ENCODE measurements at places on chromosomes 1 and 21.

GRCh38 chr1:150261367-150261766 is 3.8 kb downstream of the CA14 start:
- DNase-seq, result no peak

DNA sequence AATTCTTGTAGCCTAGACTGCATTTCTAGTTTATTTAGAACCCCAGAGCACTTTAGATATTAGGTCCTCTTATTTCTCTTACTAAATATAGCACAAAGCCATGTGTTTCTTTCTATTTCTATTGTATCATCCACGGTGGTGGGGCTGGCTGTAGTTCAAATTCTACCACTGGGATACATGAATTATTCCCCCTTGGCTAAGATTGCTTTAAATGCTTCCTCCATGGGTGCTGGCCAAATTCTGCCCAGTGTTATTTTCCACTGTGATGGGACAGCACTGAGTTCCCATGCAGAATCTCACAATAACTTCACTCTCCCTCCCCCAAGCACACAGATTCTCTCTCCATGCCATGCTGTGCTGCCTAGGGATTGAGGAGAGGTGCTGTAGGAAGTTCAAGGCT is 41.5 kb upstream of the GBP6 start:
- no peak for DNase-seq

- peak; percentile 84 for DNase-seq
Measured at GRCh38 chr1:1540090-1540817, at the start of gene TMEM240. TMEM240 (minus strand) TSS chr1:1540624; CDS start chr1:1540346, 278 bp downstream.

DNA sequence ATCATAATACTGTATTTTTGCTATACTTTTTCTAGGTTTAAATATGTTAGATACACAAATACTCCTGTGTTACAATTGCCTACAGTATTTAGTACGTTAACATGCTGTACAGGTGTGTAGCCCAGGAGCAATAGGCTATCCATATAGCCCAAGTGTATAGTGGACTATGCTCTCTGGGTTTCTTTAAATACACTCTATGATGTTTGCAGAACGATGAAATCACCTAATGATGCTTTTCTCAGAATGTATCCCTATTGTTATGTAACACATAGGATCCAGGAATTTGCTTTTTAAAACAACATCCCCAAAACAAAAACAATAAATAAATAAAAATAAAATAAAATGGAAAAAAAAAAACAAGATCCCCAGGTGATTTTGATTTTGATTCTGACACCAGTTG is 18.1 kb upstream of the RBM15 start:
- no peak for DNase-seq

GRCh38 chr1:145858901-145859490 is at the start of gene PIAS3:
PIAS3 (minus strand) TSS chr1:145859081; CDS start chr1:145858990, 91 bp downstream.
- peak; percentile 77 for DNase-seq

DNA sequence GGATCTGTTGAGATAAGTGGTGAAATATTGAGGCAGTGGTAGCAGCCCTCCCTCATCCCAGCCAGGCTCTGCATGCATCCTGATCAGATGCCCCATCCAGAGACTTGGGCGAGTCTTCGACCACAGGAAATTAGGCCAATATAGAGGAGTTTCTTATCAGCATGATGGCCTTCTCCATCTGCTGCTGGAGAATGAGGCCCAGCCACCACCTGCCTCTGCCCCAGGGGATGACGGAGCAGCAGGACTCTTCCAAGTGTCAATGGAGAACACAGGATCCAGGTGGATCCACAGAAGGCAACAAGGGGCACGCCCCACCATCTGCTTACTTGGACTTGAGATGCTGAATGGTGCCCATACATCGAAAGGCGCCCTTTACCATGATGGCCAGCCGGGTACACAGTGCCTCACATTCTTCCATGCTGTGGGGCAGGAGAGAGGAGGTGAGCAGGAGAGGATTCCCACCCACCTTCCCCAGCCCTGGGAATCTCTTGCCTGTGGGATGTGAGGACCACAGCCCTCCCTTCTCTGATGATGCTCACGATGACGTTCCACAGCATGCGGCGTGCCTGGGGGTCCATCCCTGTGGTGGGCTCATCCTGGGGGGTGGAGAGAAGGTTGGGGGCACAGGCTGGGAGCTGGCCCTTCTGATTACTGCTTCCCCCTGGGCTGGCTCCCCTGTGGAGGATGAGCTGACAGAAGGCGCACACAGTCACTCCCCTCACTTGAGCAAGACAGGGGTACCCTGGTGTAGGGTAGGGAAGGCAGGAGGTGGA is 91.5 kb upstream of the GCLM start:
- DNase-seq, result no peak

DNA sequence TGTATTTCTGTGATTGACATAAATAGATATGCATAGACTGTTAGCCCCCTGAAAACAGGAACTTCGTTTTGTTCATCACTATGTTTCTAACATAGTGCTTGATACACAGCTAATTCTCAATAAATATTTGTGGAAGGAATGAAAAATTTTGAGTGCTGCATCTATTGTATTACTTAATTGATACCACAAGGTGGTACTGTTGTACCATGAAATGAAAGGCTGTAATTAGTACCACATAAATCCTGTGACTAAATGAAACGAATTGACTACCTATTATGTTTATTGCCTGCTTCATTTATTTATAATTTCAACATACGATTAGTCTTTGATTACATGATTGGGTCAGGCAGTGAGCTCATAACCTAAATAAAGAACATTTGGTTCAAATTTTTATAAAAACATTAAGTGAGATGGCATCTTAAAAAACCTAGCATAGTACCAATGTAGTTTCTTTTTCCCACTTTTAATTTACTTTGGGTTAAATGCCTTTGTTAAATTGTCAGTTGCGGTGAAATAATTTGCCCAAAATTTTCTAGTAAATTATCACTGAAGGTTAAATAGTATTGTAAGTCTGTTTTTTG is 15.0 kb upstream of the TGFB2 start:
- no peak for DNase-seq

DNA sequence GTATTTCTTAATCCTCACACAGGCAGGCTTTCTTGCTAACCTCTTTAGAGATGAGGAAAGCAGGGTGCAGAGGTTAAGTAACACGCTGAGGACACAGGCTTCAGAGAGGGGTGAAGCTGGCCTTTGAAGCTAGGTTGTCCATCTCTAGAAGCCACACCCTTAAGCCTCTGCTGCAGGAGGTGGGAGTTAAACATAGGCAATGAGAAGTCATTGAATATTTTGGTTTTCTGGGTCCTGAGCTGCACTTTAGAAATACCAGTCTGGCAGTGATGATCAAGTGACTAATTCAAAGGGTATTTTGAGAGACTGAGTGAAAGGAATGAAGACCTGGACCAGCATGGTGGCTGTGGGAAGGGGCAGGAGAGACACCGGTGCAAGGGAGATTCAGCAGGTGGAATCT is 9.9 kb downstream of the KCNJ15 start:
- no peak for DNase-seq

DNA sequence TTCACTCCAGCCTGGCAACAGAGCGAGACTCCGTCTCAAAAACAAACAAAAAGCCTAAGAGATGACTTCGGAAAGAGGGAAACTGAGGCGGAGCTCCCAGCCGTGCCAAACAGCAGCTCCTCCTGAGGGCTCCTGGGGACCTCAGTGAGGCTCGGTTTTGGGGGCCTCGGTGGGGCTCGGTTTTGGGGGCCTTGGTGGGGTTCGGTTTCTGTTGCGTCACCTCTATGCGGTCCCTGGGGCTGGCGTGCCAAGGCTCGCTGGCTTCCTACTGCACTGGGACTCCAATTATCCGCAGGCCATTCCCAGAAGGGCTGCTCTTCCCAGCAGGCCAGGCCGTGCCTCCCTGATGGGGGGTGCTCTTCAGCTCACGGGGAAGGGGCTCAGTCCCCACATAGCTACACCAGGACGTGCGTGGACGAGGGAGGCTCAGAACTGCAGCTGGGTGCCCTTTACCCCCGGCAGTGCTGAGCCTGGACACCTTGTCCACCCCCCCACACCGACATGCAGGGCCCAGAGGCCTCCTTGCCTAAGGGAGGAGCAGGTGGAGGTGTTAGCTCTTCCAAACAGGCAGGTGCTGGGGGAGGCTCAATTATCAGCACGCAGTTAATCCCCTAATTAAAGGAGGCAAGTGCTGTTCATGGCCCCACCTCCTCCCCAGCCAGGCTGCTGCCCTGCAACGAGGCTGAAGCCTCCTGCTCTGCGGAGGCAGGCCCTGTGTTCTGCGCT is 5.1 kb upstream of the C1orf159 start:
- no peak for DNase-seq

DNA sequence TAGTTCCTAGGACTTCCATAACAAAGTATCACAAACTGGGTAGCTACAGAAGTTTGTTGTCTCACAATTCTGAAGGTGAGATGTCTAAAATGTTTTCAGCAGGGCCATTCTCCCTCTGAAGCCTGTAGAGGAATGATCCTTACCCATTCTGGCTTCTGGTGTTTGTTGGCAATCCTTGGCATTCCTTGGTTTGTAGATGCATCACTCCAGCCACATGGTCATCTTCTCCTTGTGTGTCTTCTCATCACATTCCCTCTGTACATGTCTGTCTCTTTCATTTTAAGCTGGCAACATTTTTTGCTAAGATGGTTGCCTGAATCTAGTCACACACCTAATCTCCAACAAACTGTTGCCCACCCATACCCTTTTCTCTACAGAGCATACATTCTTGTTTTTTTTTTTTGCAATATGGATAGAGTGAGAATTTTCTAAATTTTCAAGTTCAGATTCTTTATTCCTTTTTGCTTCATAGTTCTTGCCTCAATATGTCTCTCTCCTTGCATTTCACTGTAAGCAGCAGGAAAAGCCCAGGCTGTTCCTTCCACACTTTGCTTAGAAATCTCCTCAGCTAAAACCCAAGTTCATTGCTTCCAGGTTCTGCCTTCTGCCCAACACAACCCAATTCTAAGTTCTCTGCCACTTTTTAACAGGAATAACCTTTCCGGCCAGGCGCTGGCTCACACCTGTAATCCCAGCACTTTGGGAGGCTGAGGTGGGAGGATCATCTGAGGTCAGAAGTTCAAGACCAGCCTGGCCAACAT is 18.3 kb downstream of the ZBED6 start:
- DNase-seq, result no peak

DNA sequence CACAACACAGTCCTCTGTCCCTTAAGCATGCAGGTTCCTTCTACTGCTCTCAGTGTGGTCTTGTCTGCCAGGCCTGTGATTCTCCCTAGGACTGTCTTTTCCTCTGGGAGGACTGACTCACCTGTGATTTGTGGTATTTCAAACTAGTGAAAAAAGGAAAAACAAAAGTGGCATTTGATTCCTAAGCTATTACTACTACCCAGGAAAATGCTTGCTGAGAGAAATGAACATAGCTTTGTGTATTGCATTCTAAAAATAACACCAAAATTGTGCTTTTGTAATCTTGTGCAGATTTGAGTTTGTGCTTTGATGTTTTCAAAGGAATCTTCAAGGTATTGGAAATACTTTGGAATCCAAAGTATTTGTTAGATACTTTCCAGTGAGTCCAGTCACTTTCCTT is 57.0 kb downstream of the GPR161 start:
- no peak for DNase-seq

- DNase-seq, result no peak
Measured at GRCh38 chr1:186722711-186723309, 42.6 kb upstream of the PTGS2 start.

DNA sequence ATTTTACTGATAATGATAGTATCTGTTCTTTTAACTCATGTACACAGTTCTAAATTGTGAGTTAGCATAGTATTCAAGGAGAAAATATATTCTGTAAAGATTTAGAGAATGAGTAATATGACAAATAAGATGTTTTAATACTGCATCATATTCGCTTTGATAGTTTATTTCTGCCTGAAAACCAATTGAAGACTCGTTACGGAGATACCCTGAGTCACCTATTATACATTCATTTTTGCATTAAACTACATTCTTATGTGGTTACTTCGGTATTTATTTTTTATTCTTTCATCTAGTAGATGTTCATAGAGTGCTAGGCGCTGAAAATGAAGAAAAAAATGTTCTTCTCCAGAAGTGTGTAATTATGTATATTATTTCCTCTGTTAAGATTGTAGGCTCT is 5.3 kb downstream of the UHMK1 start:
- no peak for DNase-seq

DNA sequence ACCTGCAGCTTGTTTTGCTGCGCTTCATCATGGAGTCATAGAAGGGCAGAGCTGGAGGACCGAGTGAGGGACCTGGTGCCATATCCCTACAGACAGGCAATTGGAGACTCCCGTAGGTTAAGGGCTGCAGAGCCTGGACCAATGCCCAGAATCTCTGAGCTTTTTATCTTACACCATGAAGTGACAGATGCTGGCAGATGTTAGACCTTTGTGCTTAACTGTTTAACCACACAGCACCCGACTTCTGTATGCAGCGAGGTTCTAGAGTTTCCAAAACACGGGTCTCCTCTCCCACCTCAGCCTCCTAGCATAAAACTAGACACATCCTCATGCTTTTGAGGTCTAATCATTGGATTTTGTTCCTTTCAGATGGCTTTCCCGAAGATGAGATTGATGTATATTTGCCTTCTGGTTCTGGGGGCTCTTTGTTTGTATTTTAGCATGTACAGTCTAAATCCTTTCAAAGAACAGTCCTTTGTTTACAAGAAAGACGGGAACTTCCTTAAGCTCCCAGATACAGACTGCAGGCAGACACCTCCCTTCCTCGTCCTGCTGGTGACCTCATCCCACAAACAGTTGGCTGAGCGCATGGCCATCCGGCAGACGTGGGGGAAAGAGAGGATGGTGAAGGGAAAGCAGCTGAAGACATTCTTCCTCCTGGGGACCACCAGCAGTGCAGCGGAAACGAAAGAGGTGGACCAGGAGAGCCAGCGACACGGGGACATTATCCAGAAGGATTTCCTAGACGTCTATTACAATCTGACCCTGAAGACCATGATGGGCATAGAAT is 47.6 kb downstream of the B3GALT5 start:
- no peak for DNase-seq

- no peak for DNase-seq
Measured at GRCh38 chr21:38956521-38956855, 150.8 kb downstream of the ETS2 start.

DNA sequence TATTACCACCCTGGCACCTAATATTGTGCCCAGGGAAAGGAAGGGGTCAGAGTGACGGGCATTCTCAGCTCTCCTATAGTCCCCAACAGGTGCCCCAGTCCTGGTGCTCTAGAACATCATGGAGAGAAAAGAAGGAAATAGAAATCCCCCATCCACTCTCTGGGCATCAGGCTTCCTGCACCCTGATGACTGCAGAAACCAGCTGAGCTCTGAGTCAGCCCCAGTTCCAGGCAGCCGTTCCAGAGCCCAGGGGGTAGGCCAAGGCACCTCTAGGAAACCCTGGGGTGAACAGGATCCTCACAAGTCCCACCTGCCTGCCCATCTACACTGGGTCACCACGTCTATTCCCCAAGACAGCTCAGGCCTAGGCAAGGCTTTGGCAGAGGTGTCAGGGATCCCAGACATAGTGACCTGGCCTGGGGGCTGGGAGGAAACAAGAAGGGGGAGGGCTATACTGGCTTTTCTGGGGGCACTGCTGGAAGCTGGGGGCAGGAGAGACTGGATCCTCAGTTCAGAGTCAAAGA is 709 bp downstream of the NECTIN4 start:
- no peak for DNase-seq

- DNase-seq, result no peak
Measured at GRCh38 chr1:234176000-234176399, 197.3 kb upstream of the COA6 start.

DNA sequence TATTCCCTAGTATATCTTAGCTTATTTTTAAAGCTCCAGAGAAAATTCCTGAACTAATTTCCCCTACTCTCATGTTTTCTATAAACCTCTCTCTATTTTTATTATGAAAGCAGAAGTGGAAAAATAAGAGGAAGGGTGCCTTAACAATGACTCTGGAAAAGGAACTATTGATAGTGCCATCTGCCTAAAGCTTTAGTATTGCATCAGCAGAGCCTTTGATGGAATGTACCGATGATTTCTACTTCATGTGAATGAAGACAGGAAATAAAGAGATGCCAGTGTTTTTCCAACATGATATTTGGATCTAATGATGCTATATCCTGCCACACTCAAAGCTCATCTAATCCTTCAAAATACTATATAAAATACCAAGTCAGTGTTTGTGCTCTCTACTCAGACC is 35.1 kb downstream of the TNFSF18 start:
- no peak for DNase-seq
